ENCODE measurements at places on chromosomes 2 and 18.

DNA sequence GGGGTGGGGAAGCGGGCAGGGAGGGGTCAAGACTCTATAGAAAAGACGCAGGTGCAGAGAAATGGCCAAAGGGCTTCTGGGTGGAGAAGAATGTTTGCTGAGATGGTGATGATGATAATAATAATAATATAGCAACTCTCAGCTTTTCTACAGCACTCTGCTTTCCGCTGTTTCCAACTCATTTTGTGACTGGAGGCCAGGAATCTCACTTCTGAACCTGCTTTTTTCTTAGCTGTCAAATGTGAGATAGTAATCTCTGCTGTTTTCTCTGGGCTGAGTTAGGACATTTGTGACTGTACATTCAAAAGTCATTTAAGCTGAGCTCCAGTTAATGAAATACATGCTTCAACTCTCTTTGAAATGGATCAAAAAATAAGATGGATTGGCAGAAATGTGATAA lies 58.4 kb downstream of the TNS1 start:
- no peak for DNase-seq

DNA sequence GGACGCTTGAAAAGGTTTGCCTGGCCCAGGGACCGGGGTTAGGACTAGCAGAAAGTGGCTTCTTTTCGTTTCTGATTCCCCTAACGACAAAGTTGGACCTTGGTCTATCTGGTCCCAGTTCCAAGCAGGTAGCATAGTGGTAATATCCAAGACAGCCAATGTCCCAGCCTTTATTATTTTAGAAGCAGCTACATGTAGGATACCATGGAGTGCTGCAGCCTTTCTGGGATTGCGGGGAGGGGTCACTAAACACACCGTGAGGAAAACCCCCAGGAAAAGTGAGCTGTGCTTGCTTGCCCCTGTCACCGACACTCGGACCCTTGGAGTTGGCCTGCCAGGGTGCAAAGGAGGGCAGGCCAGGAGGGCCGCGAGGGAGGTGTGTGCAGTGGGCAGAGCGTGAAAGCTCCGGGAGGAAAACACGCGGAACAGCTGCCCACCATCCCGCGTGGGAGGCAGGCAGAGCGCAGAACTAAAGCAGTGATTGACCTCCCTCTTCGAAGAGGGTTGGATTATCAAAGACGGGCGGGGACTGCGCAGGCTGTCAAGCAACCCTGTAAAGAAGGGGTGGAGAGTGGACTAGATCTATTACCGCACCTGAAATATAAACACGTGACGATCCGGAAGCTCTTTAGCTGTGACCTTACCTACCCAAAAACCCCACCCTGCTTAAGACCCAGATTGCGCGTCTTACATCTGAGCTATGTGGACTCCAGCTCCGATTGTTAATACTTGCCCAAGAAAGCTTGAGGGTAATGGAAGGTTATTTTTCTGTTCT lies 624 bp upstream of the MAP4K3 start:
- DNase-seq: no peak

DNA sequence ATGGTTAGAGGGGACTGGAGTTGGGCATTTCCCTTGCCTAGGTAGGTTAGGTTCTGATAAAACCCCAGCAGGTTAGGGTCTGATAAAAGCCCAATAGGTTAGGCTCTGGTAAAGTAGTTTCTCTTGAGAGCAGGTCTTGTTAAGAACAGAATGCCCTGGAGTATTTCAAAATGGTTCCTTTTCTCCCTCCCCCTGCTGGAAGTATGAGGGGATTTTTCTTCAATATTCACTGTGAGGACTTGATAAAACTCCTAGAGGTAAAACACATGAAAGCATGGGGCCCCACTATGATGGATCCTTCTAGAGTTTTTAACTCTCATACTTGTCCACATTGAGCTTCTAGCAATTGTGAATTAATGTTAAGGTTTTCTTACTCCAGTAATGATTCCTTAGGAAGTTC lies 27.6 kb downstream of the ANKAR start:
- DNase-seq: no peak

DNA sequence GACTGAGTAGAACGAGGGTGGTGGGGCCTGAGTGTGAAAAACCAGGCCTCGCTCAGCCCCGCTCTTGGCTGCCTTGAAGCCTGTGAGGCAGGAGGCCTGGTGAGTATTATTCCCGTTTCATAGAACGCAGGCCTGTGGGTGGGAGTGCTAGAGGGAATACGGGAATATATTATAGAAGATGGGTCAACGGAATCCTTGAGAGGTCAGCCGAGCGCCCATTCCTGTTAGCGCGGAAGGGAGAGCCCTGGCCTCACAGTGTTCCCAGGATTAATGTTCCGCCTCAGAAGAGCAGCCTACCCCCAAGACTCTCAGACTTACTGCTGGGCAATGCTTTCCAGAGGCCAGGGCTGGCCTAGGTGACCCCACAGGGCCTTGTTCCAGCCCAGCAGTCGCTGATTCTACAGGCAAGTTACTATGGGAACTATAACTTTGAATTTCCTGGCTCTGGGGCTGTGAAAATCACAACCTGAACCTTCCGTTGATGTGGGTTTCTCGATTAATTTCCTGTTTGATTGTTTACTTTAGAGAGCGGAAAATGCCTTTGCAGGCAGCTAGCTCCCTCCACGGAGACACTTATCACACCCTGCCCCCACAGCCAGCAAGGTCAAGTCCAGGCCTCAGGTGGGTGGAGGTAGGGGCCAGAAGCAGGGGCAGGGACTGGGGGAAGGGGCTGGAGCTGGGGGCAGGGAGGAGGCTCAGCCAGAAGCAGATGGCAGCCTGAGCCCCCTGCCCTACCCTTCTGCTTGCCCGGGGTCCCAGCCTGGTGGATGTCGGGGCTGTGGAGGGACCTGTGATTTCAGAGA lies 108.3 kb downstream of the SMAD7 start:
- no peak for DNase-seq

DNA sequence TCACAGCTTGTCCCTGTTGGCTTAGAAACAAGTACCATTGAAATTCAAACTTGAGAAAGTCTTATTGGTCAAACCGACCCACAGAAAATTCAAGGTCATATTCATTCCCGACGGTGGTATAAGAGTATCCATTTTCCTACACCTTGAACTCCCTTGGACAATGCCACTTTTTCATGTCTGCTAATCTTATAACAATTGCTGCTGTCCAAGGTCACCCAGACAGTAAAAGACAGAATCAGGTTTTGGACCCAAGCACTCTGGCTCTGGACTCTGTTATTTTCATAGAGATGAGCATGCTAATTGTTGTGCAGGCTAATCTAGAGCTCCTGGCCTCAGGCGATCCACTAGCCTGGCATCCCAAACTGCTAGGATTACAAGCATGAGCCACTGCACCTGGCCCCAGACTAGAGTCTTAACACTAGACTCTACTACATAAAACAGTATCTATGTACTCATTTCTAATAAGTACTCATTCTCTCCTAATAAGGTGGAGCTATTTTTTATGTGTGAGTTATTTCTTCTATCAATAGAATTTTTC lies 57.8 kb downstream of the C2orf76 start:
- DNase-seq: no peak

GRCh38 chr2:8693157-8693821 lies 11.4 kb downstream of the ID2 start:
- DNase-seq: no peak

GRCh38 chr2:233079473-233079877 lies 19.3 kb downstream of the INPP5D start:
- no peak for DNase-seq

GRCh38 chr2:17083902-17084301 lies 418.3 kb upstream of the CYRIA start:
- peak; percentile 37 for DNase-seq

GRCh38 chr2:43209204-43209717 lies 17.1 kb downstream of the ZFP36L2 start:
- DNase-seq: no peak

DNA sequence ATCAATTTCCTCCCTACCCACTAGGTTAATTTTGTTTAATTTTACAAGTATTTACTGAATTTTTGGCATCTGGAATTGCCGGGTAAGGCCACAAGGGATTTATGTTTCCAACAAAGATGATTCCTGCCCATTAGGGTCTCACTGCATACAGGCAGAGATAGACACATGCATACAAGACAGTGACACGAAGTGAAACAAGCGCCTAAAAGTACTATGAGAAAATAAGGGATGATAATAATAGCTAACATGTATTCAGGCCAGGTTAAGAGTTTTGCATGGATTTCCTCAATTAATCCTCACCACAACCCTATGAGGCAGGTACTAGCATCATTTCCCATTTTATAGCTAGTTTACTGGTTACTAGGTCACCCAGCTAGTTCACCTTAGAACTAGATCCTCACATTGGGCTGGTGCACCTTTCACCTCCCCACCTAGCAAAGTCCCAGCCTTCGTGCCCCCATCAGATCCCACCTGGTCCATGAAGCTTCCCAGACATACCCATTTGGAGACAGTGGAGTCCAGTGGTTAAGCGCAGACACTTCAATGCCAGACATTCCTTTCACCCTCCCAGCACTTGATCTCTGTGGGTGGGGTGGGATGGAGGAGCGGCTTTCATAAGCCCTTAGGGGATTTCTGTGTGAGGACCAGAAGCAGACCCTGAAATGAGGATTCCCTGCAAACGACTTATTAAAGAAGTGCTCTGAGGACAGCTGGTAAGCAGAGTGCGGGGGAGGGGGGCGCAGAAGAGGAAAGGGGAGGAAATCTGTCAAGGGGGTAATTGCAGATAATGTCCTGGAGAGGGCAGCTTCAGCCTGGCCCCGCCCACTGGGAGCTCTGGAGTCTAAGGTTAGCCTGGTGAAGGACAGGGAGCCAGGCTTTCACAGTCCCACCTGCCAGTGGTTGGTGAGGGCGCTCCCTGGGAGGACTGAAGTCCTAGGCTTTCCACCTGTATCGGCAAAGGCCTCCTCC lies 5.8 kb upstream of the DGUOK start:
- DNase-seq: no peak

GRCh38 chr2:8296306-8296705 lies 385.6 kb upstream of the ID2 start:
- DNase-seq: no peak

DNA sequence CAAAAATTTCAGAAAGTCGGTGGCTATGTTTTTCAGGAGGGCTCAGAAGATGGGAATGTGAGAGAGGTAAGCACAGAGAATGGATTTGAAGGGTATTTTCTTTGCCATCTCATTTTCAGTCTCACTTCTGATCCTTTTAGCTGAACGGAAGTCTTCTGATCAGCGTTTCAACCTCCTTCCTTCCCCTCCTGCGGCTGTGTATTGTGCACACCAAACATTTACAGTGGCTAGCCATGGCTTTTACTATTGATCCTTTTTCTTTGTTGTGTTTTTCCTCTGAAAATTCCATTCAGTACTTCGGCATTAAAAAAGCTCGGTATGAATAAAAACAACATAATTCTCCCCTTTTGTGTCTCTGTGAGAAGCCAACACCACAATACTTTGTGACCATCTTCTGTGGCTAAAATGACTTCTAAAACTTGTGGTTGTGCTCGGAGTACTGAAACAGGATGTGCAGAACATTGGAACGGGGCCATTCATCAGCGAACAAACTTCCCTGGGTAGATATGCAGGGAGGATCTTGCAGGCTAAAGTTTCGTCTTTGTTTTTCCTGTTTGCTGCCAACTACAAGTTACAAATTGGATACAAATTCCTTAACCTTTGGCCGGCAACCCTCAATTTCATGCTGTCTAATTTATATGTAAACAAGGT lies 260.8 kb upstream of the FAM98A start:
- DNase-seq: no peak

DNA sequence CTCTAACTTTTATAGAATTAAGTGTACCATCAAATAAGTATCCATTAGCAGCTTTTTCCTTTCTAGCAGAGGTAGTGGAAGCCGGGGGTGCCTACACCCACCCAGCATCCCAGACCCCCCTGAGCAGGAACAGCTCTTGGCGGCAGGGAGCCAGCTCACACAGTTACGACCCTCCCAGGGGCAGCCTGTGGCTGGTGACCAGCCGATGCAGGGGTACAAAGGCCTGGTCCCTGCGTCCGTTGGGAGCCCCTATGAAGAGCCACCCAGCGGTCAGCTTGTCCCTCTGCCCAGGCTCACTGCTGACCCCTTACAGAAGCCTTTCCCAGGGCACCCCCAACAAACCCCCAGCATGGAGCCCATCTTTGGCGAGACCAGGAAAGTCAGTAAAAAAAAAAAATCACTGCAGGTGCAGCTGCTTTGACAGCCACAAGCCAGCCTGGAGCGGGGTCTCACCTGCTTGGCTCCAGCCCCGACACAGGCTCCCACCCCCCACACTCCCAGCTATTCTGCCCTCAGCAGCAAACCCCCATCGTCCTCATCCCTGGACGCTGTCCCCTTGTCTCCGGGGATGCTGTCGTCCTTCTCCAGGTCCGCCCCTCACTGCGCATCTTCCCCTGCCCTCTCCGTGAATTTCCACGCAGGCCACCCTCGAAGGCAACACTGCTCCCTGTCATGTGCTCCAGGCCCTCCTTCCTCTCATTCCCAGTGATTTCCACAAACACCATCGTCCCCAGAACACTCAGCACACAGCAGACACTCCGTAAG lies 43.1 kb downstream of the GPC1 start:
- no peak for DNase-seq

GRCh38 chr2:240810621-240811020 lies 9.4 kb downstream of the KIF1A start:
- DNase-seq: no peak

GRCh38 chr2:196750291-196750923 lies 49.1 kb downstream of the GTF3C3 start:
- peak; percentile 66 for DNase-seq

GRCh38 chr2:111982822-111983221 lies 72.2 kb upstream of the TMEM87B start:
- DNase-seq: no peak

- DNase-seq: peak; percentile 64
Observed at GRCh38 chr18:44651478-44651877, 29.2 kb upstream of the SETBP1 start.

- peak; percentile 96 for DNase-seq
Observed at GRCh38 chr2:178241844-178242551, 47.7 kb downstream of the OSBPL6 start.

DNA sequence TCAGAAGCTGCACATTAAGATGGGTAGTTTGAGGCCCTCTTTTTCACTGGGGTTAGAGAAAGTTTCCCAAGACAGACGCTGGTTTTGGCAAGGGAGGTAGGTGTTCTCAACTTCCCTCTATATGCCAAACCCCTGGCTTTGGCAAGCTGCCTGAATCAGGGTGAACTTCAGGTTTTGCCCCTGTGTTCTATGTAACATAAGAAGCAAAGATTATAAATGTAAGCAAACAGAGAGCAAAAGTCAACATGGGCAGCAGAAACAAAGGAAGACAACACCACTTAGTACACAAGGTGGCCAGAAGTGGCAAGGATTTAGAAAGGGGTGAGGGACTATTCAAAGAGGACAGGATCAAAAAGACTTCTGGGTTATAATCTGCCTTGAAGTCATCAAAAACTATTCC lies 70.5 kb upstream of the TFCP2L1 start:
- DNase-seq: no peak

GRCh38 chr2:111898703-111899514 lies 502 bp downstream of the MERTK start:
- no peak for DNase-seq

Measured in retinal pigment epithelial cell (primary cell).